ENCODE measurements at places on chromosomes 4 and X. TPM values are rescaled to one million over a fixed set of nuclear protein-coding genes. Genes with fewer than 3 reads are reported as not detected.

PLA2G12A gene
- 30.9 TPM for total RNA-seq

FAM184B gene
- not detected for total RNA-seq

AR gene
- total RNA-seq, result 26.2 TPM

TENM3 gene
- 0.96 TPM for total RNA-seq

HEPH gene
- 15.7 TPM for total RNA-seq

GAGE13 gene
- total RNA-seq, result not detected

NBDY gene
- total RNA-seq, result 79.3 TPM

NXF2B gene
- not detected for total RNA-seq

GSPT2 gene
- 12.0 TPM for total RNA-seq

DAPP1 gene
- total RNA-seq, result 25.3 TPM

PNMA6F gene
- total RNA-seq, result not detected

NOA1 gene
- 15.7 TPM for total RNA-seq

PPP3CA gene
- 36.2 TPM for total RNA-seq

PDCL2 gene
- not detected for total RNA-seq

HSFX4 gene
- total RNA-seq, result not detected

PCDH19 gene
- 2.8 TPM for total RNA-seq

SLC26A1 gene
- total RNA-seq, result 0.18 TPM

AMTN gene
- not detected for total RNA-seq

SEC31A gene
- total RNA-seq, result 239 TPM

F11 gene
- not detected for total RNA-seq

SLITRK4 gene
- total RNA-seq, result 0.18 TPM

PDE6B gene
- 15.1 TPM for total RNA-seq

SUPT20HL1 gene
- 0.78 TPM for total RNA-seq

MAGEA8 gene
- total RNA-seq, result not detected

USP17L21 gene
- total RNA-seq, result not detected

MBTPS2 gene
- 16.9 TPM for total RNA-seq

FREM3 gene
- 0.39 TPM for total RNA-seq

OTOP1 gene
- total RNA-seq, result not detected

CENPVL2 gene
- not detected for total RNA-seq

DMP1 gene
- not detected for total RNA-seq

BMPR1B gene
- total RNA-seq, result 5.3 TPM

PRR32 gene
- total RNA-seq, result not detected

Measured in ureter (tissue), 1 donor.